Inflammatory macrophage (primary cell): ENCODE measurements at places on chromosomes 5 and 9.

DNA sequence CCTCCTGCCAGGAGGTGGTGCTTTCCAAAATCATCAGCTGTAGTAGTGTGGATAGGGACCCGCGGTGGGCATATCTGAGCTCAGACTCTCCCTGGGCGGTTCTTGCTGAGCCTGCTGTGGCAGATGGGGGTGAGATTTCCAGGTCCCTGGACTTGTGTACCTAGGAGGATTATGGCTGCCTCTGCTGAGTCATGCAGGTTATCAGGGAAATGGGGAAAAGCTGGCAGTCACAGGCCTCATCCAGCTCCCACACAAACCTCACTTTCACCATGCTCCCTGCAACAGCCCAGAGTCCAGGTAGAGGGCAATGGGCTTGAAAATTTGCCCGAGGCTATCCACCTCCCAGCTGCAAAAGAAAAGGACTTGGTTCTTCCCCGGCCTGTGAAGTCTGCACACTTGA, 23.4 kb upstream of the MAMDC2 start:
- no peak for DNase-seq

- no peak for DNase-seq
These were observed 222.3 kb upstream of the KIF2A start for GRCh38 chr5:62083661-62084060.

DNA sequence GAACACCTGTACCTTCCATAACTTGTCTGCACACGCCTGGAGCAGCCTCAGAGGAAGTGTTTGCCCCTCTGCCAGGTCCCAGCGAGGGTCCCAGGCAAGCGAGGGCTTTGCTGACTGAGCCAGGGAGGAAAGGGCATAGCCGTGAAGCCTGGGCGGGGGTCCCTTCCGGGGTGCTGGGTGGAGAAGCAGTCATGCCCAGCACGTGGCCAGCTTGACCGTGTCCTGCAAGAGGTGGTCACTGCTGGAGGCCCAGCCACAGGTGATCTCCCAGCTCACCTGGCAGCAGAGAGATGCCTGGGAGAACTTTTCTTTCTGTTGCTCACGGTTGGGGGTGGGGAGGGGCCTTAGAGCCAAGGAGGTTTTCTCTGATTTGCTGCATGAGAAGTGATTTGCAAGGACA, 195.3 kb downstream of the CACNA1B start:
- no peak for DNase-seq

GRCh38 chr5:73318308-73318719, 130.3 kb downstream of the FOXD1 start:
- DNase-seq: no peak

- DNase-seq: peak; percentile 34
These were observed 54.5 kb upstream of the FST start for GRCh38 chr5:53425687-53426511.

DNA sequence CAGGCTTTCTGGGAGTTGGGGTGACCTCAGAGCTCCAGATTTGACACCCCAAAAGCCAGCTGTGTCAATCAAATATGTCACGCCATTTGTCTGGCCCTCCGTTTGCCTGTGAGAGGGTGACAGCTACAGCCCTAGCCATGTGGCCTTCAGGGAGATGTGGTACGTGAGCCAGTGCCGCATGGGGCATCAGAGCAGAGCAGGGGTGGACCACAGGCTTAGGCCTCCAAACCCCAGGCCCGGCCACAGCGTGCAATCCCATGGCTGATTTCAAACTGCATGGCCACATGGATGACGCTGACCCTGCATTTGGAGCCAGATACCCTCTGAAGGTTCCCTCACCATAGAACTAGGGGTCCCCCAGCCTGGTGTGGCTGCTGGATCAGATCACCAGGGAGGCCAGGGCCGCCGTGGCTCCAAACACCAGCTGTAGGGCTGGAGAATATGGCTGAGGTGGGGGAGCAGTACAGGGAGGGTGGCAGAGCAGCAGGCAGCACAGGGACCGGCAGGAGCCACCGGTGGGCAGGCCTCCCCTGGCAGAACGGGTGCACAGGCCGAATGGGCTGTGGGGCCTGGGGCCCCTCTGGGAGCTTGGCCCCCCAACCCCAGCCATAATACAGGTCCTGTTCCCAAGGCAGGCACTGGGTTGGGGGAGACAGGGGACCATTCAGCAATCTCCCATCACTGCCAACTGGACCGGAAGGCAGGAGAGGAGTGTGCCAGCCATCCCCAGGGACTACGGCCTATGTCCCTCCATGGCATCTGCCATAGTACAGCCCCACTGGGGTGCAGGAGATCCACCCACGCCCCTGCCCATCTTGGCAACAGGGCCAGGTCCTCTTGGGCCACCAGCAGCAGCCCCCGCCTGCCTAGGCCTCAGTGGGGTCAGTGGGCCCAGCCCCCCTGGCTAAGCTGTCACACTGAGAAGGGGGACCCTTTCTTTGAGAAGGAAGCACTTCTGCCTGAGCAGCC, 1.5 kb downstream of the SAPCD2 start:
- DNase-seq: no peak

- DNase-seq: no peak
These were observed 164.8 kb downstream of the DEPDC1B start for GRCh38 chr5:60535198-60535597.

GRCh38 chr9:83066771-83067170, 3.8 kb upstream of the RASEF start:
- no peak for DNase-seq

GRCh38 chr9:117523531-117524153, 108.8 kb upstream of the ASTN2 start:
- no peak for DNase-seq

DNA sequence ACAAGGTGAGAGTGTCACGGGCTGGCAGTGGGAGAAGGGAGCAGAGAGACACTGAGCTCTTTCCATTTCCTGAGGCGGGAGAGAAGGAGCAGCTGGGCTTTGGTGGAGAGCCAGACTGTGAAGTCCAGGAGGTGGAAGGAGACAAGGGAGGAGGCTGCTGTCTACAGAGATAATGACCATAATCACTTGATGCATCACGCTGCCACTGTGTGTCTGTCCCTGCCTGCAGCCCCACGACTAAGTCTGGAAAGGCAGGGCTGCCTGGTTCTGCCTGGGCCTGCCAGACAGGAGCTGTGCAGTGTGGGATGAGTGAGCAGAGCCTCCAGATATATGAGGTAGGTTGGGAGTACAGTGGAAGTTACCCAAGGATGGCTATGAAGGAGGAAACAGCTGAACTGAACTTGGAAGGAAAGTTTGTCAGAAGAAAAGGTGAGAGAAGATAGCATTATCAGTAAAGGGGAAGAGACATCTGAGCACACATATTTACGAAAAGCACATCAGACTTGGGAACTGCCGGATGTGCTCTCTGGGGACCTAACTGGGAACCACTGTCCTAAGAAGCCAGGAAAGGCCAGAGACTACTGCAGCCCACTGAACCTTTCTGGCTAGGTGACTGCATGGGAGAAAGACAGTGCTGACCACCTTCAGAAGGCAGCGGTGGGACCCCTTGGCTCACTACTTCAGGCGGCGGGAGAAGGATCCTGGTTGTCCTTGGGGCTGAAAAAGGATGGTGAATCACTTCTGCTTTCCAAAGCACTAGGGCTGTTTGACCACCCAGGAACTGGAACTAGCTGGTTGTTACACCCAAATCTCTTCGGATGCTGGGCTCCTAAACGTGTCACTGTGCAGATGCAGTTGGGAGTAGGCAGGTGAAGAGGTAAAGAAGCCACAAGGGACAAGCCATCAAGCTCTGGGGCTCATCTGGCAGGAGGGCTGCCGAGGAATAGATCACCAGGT, 12.8 kb upstream of the DDX41 start:
- DNase-seq: no peak

- DNase-seq: no peak
These were observed 80.2 kb upstream of the ZNF169 start for GRCh38 chr9:94178927-94179326.

DNA sequence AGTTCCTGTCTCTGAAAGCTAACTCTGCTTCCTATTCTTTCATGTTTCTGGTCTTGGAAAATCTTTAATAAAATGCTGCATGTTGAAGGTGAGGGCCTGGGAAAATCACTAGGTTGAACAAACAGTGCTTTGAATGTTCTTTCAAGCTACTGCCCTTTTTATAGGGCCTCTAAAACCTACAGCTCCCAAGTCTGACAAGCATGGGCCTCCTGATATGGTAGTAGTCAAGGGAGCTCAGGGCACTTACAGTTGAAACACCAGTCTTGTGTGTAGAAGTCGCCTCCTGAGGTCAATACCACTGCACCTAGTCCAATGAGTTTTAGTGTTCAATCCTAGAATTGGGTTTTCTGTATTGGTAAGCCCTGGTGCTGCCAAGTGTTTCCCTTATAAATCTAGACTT, 20.5 kb downstream of the VLDLR start:
- no peak for DNase-seq

DNA sequence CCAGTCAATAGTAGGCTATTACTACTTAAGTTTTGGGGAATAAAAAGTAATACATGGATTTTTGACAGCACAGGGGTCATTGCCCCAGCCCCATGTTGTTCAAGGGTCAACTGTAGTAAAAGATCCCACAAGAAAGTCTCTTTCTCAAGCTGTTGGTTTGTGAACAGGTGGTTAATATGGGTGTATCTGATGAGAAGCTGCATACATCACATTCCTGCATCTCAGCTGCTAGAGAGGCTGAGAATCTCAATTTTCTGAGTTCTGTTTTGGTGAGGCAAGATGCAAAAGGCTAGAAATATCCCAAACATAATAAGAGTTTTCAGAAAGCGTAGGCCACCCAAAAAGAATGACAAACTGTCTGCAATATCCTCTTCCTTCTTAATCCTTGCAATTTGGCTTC, 76.8 kb upstream of the DAPK1 start:
- DNase-seq: no peak

- DNase-seq: no peak
These were observed 71.2 kb downstream of the ZSWIM6 start for GRCh38 chr5:61402970-61403900.

- no peak for DNase-seq
These were observed 1124.6 kb upstream of the ACO1 start for GRCh38 chr9:31259824-31260223.

DNA sequence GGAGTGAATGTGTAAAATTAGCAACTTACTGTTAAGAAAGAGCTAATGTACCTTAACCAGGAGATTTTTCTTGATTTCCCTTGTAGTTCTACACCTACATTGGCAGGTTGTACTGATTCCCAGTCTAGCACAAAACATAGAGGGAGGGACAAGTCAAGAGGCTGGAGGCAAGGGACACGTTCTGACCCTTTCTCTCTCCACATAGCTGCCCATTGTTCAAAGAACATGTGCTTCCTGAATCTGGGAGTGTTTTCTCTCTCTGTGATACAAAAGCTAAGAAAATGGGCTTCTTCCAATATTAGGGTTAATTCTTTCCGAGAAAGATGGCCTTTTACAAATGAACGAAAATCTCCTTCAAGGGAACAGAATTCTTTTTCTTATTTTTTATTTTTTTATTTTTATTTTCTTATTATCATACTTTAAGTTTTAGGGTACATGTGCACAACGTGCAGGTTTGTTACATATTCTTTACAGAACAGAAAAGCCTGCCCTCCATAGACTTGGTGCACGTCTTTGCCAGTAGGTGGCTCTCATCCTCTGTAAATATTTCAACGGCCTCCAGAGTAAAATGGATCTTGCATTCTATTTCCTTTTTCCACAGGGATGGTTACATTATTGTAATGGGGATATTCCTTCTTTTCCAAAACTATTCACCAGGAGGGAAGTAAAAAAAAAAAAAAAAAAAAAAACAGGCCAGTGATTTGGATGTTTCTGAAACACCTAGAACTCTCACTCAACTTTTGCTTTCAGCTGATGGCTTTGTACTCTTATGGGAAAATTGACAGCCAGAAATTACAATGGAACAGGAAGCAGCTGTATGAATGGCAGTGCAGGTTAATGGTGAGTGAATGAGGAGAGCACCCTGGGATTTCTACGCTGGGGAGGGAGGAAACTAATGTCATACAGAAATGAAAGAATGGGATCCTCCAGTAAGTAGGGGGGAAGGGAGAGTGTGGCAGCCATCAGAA, 13.1 kb upstream of the IFNA5 start:
- DNase-seq: peak; percentile 49

- no peak for DNase-seq
These were observed 40.8 kb downstream of the CSF1R start for GRCh38 chr5:150045549-150045948.

- DNase-seq: no peak
These were observed 91.8 kb upstream of the FER start for GRCh38 chr5:108655750-108656450.

GRCh38 chr9:18208166-18209059, 265.5 kb upstream of the ADAMTSL1 start:
- no peak for DNase-seq

DNA sequence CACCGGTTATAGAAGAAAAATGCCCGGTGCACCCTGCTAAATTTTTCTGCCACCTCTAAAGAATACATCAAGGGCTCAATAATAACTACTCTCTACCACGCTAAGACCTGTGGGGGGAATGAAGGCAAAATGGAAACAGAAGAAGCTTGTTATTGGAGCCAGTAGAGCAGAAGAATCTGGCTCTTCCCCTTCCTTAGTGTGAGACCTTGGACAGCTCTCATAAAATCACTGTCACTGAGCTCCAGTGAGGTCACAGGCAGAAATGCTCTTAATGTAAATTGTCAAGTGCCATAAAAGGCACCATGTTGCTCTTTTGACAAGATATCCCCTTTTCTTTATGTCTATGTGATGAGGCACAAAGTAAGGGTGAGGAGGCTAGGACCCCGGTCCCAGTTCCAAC, 74.4 kb downstream of the ASTN2 start:
- DNase-seq: no peak

- no peak for DNase-seq
These were observed 274.9 kb upstream of the SLC30A5 start for GRCh38 chr5:68818870-68819269.

DNA sequence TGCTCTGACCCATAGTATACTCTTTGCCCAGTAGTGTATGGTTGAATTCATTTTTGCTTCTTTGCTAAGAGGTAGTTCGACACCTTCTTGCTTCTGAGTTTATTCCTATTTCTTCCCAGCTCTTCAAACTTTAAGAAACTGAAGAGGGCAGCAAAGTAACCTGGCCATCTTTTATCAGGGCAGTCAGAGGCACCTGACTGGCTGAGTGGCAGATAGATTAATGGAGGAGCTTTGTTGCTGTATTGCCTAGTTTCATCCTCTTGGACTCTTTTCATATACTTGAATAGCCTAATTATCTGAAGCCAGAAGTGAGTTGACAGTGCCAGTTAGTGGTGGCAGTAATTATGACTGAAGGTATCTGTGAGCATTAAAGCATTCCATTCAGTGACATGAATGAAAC, 82.5 kb downstream of the UHRF2 start:
- no peak for DNase-seq

DNA sequence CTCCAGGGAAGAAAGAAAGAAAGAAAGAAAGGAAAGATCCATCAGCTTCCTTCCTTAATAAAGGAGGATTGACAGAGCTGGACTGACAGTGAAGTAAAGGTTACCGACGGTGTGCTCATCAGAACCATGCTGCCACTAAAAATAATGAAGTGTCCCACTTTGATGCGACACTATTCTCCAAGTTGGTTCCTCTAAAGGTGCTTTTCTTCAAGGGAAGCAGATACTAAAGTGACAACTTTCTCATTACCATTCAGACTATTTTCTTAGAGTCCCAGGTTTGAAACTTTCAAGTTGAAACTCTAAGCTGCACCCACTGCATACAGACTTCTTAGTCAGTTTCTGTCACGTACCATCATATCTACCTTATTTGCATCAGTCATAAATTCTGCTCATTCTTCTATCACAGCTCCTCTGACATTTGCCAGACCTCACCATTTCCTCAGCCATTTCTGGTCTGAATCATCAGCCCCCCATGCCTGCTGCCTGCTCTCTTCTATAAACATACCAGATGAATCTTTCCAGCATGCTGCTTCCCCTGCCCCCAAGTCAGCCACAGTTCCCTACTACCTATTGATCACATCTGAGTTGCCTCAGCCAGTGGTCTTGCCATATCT, 177.6 kb downstream of the DEPDC1B start:
- peak; percentile 13 for DNase-seq

GRCh38 chr5:54491326-54491725, 26.2 kb upstream of the SNX18 start:
- no peak for DNase-seq
